ENCODE measurements at places on chromosomes 7 and 10.

- DNase-seq, result no peak
These were observed 32.8 kb upstream of the TMEM106B start for GRCh38 chr7:12178317-12178716.

DNA sequence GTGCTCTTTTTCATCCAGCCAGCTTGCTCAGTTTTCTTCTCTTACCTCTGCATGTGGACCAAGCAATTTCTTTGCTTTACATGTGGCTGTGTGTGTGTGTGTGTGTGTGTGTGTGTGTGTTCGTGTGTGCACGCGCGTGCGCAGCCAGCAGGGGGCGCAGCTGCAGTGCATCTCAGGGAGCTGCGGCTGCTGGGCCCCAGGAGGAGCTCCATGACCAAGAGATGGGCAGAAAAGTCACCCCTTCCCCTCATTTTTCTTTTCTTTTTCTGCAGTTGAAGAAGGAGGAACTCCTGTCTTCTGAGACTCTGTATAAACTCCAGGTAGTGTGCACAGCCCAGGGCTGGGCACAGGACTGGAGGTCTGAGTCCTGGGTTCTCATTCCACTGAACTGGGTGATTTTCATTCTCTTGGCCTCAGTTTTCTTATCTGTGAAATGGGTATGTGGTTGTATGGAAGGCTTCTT is 41.8 kb downstream of the BLNK start:
- peak; percentile 63 for DNase-seq

- DNase-seq, result no peak
These were observed 65.4 kb downstream of the GRID1 start for GRCh38 chr10:86300931-86301830.

GRCh38 chr7:14303536-14303935 is 314.1 kb upstream of the ETV1 start:
- DNase-seq, result no peak

- peak; percentile 67 for DNase-seq
These were observed 121.4 kb downstream of the CDK14 start for GRCh38 chr7:90717296-90718060.

DNA sequence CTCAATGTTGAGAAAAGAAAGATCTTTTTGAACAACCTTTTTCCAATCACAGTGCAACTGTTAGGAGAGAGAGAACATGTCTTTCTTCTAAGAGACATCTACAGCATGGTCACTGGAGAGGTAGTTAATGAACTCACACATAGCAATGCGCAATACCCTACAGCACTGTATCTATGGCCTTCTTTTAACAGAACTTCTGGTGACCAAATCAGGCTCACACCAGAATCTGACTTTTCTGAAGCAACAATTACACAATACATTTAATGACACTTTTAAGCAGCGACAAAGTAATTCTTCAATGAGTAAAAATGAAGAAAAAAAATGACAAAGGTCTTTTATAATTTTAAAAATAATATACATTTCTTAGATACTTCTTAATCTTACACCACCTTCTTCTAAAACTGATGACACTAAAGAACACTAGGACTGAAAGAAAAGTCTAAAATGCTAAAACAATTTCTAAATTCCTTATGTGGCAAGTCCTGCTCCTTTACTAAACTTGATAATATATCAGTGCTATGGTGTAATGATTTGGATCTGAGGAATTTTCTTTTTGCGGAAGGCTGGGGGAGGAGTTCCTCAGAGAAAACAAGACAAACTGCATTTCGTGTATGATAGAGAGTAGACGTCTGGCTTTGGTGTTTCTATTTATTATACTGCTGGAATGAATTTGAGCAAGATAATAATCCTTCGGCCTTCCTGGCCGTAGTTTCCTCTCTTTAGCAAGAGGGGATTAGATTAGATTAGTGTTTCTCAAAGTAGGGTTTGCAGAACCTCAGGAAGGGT is 166.3 kb downstream of the ZNF438 start:
- no peak for DNase-seq

DNA sequence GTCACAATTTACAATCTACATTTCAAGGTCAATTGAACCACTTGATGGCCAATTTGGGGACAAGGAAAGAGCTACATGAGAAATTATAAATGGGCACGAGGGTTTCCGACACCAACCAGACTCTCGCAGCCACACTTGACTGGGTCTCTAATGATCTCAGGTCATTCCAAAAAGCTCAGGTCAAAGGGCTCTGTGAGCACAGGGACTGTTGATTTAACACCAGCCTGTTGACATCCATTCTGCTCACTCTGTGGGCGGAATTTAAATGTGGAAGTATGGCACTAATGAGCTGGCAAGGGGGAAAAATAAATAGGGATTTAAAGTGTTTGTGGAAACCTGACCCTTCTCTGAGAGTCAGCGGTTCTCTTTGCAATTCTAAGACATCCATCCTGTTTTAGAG is 810.7 kb upstream of the AUTS2 start:
- no peak for DNase-seq

DNA sequence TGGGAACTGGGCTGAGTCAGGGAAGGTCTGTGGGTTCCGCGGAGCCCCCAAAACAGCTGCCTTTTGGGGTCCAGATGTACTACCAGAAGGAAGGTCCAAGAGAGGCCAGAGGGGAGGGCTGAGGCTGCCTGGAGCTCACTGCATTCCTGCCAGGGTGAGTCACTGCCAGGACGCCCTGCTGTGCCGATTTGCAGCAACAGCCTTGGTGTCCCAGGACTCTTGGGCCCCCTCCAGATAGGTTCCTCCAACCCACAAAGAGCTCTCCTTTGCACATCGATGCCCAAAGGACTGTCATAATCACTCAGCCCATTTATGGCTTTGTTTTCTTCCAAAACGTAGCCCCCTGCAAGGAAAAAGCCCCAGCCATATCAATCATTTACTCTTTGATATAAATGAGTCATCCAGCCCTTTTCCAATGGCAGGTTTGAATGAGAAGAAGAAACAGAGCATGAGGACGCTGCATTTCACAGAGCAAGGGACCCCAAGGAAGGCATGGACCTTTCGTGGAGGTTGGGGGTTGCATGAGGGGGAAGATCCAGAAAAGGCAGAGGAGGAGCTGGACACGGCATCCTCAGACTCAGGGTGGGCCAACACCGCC is 32.2 kb upstream of the COL13A1 start:
- DNase-seq, result peak; percentile 90

DNA sequence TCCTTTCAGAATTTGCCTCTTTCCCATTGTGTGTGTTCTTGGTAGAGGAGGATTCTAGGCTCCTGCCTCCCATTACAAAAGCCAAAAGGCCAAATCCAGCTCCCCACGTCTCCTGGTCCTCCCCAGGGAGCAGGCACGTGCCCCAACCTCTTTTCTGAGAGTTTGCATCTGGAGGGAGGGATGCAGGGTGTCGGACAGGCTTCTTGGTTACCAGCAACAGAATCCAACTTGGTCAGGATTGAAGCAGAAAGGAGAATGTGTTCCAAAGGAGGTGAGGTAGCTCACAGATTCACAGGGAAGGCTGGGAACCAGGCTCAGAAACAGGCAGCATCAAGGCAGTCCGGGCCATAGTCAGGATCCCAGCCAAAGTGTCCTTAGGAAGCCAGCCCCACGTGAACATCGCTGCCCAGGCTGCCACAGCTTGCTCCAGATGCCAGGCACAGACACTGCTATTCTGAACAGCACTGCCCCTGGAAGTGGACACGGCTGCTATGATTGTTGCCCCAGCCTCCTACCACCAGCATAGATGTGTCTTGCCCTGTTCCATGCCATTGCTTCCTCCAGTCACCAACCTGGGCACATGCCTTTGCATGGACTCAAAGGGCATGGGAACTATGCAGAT is 264.2 kb upstream of the ZMIZ1 start:
- DNase-seq, result no peak

- DNase-seq, result no peak
These were observed 46.0 kb upstream of the TRIM8 start for GRCh38 chr10:102598243-102598642.

DNA sequence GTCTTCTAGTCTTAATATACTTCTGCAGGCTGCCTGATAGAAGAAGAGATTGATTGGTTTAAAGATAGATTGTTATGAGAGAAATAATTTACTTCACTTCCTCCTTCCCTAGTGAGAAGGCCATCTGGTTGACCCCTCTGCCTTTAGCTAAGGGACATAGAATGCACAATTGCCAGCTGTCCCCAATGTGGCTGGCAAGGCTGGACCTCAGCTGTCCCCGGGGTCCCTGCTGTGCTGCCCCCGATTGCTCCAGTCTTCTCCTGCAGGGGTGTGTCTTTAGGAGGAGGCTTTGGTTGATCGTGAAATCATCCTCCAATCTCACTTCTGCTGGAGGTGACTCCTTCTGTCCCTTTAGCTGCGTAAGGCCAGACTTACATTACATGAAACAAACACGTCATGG is 388.5 kb downstream of the DPP6 start:
- no peak for DNase-seq

GRCh38 chr7:135186261-135186540 is 15.7 kb upstream of the CYREN start:
- no peak for DNase-seq

DNA sequence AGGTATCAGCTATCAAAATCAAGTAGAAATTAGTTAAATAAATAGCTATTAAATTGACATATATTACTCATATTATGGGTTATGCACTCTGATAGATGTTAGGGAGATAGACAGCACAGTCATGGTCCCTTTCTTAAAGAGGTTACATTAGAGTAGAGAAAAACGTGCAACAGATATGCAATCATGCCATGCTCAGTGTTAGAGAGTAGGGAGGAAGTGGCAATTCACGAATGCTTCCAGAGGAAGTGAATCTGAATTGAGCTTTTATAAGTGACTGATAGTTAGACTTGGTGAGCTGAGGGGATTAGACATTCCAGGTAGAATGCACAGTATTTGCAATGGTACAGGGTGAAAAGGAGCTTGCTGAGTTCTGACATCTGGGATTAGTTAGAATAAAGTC is 349.8 kb downstream of the NXPH1 start:
- DNase-seq, result no peak

DNA sequence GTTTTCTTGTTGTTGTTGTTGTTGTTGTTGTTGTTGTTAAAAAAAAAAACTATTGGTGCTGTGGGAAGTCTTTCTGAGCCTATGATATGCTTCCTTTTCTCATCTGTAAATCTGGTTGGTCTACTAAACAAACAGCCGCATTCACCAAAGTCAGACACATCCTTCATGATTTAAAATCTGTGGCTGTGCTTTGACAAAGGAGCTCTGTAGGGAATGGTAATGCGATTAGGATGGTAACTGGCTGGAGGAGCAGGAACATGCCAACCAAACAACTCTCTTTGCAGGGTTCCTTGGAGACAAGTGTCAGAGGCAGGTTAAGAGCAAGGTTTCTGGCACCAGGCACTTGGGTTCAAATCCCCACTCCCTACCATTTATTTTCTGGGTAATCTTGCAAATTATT is 14.9 kb upstream of the SP4 start:
- no peak for DNase-seq

All from LHCN-M2 (cell line).